Fibroblast of skin of right quadriceps (primary cell): ENCODE measurements at places on chromosomes 13 and 19.

GRCh38 chr19:13038306-13039210, 43.3 kb downstream of the NFIX start:
- no peak for DNase-seq

- peak; percentile 79 for DNase-seq
These were observed 1516.2 kb upstream of the PCDH20 start for GRCh38 chr13:62931853-62932252.

DNA sequence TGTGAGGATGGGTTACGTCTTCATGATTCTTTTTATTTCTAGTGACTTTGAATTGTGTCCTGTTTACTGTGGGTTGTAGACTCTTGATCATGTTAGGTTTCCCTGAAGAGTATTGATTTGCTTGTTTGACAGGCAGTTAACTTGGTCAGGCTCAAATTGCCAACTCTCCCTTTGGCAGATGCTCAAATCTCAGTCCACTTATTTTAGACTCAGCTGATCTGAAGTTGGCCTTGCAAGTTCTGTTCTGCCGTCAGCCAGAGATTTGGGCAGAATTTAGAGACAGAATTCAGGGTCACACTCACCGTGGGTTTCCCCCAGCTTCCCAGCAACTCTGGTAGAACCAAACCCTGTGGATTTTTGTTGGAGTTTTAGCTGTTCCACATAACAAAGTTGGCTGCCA, 71.6 kb upstream of the TEX29 start:
- no peak for DNase-seq

GRCh38 chr19:5575590-5575989, 7.8 kb upstream of the TINCR start:
- DNase-seq: no peak

- DNase-seq: peak; percentile 8
These were observed 663 bp upstream of the SMAD9 start for GRCh38 chr13:36920616-36921185.

DNA sequence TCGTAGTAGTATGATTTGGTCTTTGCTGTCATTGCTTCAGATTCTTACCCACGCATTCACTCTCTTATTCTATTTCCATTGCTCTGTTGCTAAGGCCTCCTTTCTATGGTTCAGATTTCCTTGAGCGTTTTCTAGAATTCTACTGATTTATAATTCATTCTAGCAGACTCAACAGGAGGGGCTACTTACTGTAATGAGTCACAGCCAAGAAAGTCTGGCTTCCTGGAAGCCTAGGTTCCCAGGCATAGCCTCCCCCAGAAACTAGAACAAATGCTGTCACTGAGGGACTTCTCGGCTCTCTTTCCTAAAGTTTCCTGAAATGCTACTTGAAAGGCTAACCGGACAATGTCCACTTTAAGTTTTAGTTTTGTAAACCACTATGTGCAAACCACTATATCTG, 47.7 kb upstream of the SPATA13 start:
- DNase-seq: peak; percentile 20

GRCh38 chr19:33470686-33471085, 50.9 kb downstream of the PEPD start:
- no peak for DNase-seq

GRCh38 chr19:53102756-53103233, 427 bp downstream of the ZNF160 start:
- peak; percentile 37 for DNase-seq

DNA sequence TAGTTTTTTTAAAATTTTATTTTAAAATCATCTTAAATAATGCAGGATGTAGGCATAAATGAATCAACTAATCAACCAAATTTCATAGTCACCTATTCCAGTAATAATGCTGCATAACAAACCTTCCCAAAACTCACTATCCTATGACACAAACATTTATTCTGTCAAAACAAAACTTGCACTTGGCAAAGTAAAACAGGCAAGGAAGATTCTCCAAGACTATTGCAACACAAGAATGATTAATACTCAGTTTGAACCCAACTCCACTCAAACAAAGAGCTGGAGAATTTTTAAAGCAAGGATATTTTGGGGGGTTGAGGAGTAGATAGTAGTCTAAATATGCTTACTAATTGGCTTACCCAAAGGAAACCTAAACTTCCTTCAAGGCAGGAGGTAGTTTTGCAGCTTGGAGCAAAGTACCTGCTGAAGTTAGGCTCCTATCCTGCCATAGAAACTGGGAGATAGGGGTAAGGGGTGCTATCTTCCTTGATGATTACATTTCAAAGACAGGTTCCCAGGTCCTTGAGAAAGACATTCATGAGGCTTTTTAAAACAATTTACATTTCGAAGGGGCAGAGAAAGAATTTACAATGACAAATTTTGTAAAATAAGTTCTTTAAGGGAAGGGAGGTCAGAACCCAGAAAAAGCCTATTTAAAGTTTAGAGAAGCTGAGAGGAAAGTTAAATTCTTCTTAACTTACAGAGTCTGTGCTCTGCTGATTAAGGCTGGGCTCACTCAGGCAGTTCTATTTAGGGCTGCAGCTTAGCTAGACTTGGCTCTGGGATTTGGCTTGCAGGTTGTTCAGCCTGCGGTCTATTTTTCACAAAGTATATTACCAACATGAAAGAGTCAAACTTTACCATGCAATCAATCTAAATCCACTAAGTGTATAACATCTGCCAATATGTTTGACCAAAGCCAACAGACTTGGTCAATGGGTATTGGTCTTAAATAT, 549.0 kb downstream of the KCTD12 start:
- no peak for DNase-seq

- DNase-seq: no peak
These were observed 22.3 kb downstream of the CRYL1 start for GRCh38 chr13:20503088-20504083.

GRCh38 chr13:83449668-83450395, 432.4 kb downstream of the SLITRK1 start:
- peak; percentile 80 for DNase-seq

DNA sequence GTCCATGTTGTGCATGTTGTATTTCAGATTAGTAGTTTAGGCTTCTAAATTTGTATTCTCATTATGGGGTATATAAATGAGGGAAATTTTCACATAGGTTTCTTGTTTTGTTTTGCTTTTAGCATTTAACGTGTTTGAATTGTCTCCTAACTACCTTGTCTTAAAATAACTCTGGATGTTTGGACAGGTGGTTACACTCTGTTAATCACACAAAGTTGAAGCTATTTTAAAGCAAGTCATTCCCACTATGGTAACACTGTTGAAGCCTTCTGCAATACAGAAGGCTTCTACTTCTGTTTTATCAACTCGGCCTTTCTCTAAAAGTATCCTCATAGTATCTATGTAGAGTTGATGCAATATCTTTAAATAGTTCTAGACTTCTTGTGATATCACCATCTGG, 245.3 kb upstream of the HTR2A start:
- no peak for DNase-seq

GRCh38 chr13:94330552-94331071, 148.9 kb downstream of the DCT start:
- no peak for DNase-seq

DNA sequence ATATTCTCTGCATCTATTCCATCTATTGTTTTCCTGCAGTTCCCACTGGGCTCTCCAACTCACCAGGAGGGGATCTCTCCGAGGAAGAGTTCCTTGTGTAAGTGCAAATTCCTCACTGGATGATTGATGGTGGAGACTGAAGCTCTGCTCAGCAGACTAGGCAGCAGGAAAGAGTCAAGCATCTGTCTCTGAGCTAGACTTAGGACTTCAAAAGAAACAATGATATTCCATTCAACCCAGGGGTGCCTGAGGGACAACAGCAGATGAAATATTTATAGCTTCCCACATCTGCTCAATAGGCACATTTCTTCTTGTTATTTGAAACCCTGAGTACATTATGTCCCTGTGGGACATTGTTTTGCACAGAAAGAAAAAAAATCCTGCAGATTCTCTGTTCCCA, at the start of the genes OR7A5 and OR7C1:
OR7A5 (minus strand) TSS at position 175 of the 400 bp plus-strand sequence. CDS start 6,944 bp downstream, outside the sequence.
OR7C1 (minus strand) TSS at position 175 of the 400 bp plus-strand sequence. CDS start 35,049 bp downstream, outside the sequence.
- no peak for DNase-seq

- DNase-seq: no peak
These were observed 14.8 kb downstream of the EPSTI1 start for GRCh38 chr13:42977219-42977659.

GRCh38 chr19:3890591-3890990, 10.1 kb downstream of the ATCAY start:
- DNase-seq: no peak

GRCh38 chr19:49987159-49987698, 26.3 kb upstream of the SIGLEC11 start:
- peak; percentile 89 for DNase-seq

GRCh38 chr19:3477951-3478350, 2.4 kb downstream of the SMIM24 start:
- no peak for DNase-seq

DNA sequence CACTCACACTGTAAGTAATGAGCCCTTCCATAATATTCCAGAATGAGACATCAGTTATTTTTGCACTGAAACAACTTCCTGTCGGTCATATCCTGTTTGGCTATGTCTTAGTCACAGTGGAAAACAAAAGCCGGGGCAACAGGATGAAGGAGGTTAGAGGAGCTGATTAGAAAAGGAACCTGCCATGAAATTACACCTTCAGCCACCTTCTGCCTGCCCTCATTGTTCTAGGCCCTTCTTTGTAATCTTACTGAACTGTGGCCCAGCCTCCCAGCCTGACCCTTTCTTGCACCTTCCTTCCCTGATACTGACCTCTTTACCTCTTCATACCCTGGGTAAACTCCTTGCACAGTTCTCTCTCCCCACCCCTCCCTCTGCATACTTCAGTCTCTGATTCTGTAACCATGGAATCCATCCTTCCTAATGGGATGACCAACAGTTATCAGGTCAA, 67.3 kb downstream of the DOCK9 start:
- DNase-seq: peak; percentile 72

DNA sequence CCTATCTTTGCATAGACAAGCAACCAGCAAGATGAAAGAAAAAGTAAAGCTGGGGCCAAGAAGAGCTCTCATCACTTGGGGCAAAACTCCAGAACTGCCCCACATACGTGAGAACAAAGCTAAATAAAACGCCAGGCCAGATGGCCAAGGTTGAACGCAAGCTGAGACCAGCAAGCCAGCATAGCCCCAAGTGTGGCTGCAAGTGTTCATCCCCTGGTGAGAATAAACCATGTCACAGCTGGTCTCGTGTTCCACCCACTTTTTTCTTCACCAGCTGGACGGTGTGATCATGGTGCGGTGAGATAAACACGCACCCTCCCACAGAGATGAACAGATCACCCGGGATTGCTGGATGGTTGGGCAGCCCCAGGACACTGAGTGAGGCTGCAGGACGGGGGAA, 109.6 kb upstream of the CACNA1A start:
- no peak for DNase-seq

GRCh38 chr19:2628597-2628996, 73.9 kb downstream of the GNG7 start:
- no peak for DNase-seq

- DNase-seq: peak; percentile 53
These were observed 8.1 kb upstream of the ICAM1 start for GRCh38 chr19:10262771-10263170.

DNA sequence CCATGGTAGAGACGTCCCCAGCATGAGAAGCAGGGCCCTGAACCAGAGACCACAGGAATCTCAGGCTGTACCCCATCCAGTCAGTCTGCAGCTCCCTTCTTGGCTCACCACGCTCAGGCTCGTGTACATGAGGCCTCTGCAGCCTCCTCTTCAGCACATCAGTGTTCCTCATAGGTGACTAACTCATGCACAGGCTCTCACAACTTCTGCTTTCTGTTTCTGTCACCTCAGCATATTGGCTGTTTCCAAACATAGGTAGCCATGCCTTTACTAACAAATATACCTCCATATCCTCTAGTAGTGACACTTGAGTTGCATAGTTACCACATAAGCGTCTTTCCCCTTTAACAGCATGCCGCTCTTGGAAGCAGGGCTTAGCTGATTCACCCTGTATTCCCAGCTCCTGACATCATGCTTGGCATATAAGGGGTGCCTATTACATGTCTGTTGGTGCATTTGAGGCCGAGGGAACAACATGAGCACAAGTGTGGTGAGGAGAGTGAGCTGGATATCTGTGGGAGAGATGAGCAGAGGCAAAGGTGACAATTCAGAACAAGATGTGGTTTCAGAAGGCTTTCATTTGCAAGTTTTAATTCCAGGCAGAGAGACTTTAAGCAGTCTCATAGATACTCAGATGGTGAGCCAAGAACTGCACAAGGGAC, 16.7 kb downstream of the ZNF473 start:
- no peak for DNase-seq

DNA sequence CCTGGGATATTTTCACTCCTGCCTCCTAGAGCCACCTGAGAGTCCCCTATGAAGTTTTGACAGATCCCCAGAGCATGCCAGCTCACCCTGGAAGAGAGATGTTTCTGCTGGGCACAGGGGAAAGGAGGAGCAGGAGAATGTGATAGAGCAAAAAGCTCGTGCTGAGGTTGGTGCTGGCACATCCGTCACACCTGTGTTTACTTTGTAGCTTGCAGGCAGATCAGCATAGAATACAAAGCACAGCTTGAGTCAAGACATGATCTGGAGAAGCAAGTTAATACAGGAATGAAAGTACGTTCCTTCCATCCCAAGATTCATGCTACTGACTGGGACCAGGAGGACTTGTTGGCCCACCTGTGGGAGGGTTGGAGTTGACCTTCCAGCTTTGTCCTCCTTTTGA, 46.1 kb downstream of the HSPH1 start:
- DNase-seq: no peak
